COR-L47 (cell line): ENCODE measurements at places on chromosomes 3 and 15.
A peak's percentile ranks its signal among the peaks of the same experiment; 100 is the strongest.

- DNase-seq, result peak; percentile 89
Measured at GRCh38 chr3:168096210-168096652, 507 bp upstream of the GOLIM4 start.

- no peak for DNase-seq
Measured at GRCh38 chr15:98937413-98938104, 70.0 kb downstream of the PGPEP1L start.

DNA sequence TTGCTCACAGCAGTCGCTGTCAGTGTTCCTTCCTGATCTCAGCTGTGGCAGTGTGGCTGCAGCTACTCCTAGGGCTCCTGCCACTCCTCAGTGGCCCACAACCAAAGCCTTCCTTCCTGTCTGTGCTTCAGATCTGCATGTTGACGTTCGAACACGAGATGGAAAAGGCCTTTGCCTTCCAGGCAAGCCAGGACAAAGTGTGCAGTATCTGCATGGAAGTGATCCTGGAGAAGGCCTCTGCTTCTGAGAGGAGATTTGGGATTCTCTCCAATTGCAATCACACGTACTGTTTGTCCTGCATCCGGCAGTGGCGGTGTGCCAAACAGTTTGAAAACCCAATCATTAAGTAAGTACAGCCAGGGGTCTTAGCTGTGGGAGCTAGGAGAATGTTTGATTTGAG lies 17.8 kb downstream of the MKRN2 start:
- no peak for DNase-seq

GRCh38 chr15:63287109-63287508 lies 9.7 kb downstream of the APH1B start:
- no peak for DNase-seq

GRCh38 chr3:180354214-180354613 lies 247.7 kb upstream of the TTC14 start:
- no peak for DNase-seq

DNA sequence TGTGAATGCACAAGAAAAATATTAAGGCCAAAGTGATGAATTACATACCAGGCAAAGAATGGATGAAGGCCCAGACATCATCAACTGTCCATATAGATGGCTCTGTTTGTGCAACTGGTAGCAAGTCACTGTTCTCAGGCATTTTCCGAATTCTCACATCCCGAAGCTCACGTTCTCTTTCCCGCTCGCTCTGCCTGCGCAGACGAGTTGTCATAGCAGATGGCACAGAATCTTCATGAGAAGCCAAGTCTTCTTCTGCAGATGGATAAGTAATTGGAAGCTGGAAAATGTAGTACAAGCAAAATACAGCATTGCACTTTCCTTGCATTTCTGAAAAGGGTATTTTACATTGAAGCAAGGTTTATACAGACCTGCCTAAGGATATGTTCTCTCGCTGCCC lies 64.6 kb downstream of the GPR160 start:
- no peak for DNase-seq

GRCh38 chr3:186742618-186743380 lies 25.6 kb downstream of the KNG1 start:
- DNase-seq, result no peak

DNA sequence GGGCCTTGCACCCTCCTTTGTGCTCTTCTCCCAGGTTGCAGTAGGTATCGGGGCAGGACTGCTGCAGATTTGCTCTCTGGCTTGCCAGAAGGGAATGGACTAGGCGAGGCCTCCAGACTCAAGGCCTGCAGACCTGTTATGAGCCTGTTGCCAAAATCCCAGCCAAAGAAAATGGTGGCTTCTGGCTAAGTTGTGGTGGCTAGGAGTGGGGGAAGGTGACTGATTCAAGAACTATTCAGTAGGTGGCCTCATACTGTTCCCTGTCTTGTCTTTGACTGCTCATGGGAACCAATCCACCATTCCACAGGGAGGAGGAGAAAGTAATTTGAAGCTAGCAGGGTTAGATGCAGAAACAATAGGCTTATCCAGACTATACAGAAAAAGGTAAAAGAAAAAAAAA lies 380.4 kb upstream of the PROK2 start:
- no peak for DNase-seq
